ENCODE measurements at places on chromosomes 12 and 14.

- DNase-seq, result peak; percentile 56
These were observed 200.4 kb downstream of the PTPRO start for GRCh38 chr12:15522574-15523187.

DNA sequence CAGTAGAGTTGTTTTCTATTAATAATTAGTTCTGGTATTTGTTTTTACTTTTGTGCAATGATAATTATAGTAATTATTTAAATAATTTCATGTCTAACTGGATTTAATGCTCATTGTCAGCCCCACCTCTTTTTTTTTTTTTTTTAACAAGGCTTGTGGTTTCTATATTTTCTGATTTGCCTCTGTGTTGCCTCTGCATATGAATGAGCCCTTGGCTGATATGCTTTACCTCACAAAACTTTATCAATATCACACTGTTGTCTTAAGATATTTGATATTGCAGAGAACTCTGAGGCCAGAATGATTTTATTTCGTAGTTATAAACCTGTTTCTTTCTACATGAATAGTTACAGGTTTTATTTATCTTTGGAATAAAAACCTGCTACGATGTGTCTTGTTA is 116.2 kb upstream of the ATP2B1 start:
- DNase-seq, result no peak

DNA sequence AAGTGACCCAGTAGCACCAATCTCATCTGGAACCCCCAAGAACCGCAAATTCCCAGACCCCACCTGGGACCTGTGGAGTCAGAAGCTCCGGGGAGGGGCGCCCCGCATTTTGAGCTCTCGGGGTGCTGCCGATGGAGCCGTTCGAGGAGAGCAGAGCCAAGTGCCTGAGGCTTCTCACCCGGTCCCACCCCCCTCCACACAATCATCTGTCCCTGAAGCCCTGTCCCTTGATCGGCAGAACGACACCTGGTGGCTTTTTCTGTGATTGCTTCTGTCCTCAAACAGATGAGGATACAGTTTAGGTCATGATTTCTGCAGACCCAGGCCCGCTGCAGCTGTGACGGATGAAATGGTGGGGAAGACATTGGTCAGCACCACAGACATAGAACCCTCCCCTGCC is 74.7 kb downstream of the NOC4L start:
- DNase-seq, result no peak

DNA sequence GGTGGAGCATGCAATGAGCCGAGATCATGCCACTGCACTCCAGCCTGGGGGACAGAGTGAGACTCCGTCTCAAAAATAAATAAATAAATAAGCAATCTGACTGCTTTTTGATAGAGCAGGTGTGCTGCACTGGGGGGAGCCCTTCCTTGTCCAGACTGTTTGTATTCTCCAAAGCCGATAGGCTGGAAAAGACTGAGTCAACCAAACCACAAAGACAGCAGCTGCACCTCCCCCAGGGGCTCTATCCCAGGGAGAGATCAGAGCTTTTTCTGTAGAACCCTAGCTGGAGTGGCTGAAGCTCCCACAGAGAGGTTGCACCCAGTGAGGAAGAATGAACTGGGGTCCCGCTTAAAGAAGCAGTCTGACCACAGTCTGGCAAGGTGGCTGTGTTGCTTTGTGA is 45.8 kb upstream of the LALBA start:
- DNase-seq, result no peak

DNA sequence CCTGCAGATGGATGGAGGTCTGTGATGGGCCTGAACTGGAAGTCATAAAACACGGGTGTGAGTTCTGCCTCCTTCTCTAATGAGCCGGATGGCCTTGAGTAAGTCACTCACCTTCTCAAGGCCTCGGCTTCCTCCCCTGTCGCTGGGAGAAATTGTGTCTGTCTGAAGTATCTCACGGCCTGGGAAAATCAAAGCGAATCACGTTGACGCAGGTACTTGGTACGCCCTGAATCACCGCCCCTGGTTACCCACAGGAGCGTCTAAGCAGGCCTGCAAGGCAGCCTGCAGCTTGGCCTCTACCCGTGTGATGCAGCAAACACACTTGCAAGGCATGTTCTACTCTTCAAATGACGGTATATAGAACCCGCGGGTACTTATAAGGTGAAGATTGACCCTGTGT is 28.1 kb upstream of the CD9 start:
- DNase-seq, result no peak

GRCh38 chr12:86226481-86226880 is 29.7 kb downstream of the MGAT4C start:
- peak; percentile 36 for DNase-seq

- peak; percentile 86 for DNase-seq
These were observed at the start of gene C12orf75 for GRCh38 chr12:105330283-105330930. TSS of gene C12orf75 (plus strand) at chr12:105330691. CDS start at chr12:105330892, 201 bp downstream.

DNA sequence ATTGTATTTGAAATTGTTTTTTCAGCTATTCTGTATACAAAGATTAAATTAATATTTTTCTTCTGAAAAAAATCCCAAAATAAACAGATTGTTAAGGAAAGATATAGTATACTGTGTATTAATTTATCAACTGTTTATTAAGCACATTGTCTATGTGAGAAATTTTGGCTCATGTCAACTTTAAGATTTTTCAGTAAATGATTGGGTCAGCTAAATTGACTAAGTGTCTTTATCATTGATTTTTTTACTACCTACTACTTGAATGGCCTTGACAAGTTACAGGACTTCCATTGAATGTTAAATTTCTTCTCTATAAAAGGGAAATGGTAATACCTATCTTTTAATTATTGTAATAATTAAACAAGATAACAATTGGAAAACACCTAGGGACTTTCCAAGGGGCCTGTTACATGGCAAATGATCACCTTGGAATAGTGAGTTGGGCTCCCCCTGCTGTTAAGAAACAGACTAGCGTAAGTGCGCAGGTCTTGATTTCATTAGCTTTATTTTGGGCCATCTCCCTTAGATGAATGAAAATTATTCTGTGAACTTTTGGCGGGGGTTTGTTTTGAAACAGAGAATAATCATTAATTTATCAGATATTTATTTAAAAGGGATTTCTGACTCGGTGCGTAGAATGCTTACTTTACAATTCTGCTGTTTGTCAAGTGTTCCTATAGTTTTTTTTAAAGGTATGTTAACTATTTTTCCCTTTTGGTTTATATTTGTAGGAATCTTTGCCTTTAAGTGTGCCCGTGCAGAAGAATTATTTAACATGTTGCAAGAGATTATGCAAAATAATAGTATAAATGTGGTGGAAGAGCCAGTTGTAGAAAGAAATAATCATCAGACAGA is 14.5 kb upstream of the CCT2 start:
- DNase-seq, result peak; percentile 47

GRCh38 chr12:19307451-19307850 is 131.8 kb upstream of the AEBP2 start:
- no peak for DNase-seq

GRCh38 chr12:100437038-100437841 is 36.4 kb upstream of the NR1H4 start:
- DNase-seq, result no peak

- DNase-seq, result no peak
These were observed 85.0 kb upstream of the ARID2 start for GRCh38 chr12:45644541-45644940.

- no peak for DNase-seq
These were observed 68.4 kb downstream of the SYT1 start for GRCh38 chr12:78933014-78933413.

DNA sequence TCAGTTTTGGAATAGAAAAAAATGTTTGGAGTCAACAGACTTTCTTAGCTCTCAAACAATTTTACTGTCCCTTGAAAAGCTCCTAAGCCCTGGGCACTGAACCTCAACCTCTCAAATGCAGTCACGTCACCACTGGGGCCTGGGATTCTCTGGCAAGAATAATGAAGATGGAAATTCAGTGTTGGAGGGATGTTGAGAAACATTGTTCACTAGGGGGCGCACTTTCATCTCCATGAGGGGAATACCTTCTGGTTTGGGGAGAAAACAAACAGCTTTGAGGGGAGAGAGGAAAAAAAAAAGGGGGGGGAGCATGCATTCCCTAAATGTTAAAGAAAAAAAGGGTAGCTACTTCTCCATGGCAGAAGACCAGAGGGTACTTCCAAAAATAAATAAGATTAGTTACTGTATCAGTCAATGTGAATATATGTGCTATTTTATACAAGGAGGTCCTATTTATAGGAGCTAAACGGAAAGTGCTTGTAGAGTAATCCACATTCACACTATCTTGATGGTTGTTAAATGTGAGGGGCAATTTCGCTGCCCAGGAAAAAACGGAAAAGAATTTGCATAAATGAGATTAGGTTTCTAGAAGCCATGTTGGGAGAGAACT is 5.8 kb upstream of the TBPL2 start:
- DNase-seq, result peak; percentile 73

DNA sequence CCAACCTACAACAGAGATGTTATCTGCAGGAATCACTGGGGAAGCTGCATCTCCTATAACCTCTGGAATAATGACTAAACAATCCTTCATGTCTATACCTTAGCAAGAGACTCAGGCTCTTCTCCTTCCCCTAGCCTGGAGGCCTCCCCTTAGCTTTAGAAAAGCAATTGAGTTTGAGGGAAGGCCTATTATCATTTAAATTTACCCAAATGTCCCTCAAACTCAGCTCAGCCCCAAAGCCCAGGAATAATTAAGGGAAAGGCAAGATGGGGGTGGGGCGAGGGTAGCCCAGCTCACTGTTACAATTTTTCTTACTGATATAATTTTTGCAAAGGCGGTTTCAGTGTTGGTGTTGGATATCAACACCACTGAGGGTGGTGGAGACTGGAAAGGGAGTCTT is 151.4 kb upstream of the EEA1 start:
- DNase-seq, result no peak
